ENCODE measurements at places on chromosomes 6 and 20. TPM values are rescaled to one million over a fixed set of nuclear protein-coding genes. Genes with fewer than 3 reads are reported as not detected.

The DOK5 gene
- 12.7 TPM for total RNA-seq

- peak; percentile 95 for DNase-seq
These were observed 183.0 kb downstream of the THBS2 start for GRCh38 chr6:169070506-169071176.

The MAP1LC3A gene
- 24.8 TPM for total RNA-seq

The DNAH8 gene
- total RNA-seq, result 0.36 TPM

DNA sequence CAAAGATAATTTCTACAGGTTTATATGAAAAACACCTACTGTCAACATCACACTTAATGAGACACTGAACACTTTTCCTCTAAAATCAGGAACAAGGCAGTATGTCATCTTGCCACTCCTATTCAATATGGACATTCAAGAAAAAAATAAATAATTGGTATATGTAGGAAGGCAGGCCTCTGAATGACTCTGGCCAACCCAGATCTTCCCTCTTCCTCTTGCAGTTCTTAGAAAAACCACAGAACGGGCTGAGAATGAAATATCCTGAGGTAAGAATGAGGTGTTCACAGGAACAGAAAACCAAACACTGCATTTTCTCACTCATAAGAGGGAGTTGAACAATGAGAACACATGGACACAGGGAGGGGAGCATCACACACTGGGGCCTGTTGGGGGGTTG is 1207.2 kb upstream of the CITED2 start:
- DNase-seq, result no peak

DNA sequence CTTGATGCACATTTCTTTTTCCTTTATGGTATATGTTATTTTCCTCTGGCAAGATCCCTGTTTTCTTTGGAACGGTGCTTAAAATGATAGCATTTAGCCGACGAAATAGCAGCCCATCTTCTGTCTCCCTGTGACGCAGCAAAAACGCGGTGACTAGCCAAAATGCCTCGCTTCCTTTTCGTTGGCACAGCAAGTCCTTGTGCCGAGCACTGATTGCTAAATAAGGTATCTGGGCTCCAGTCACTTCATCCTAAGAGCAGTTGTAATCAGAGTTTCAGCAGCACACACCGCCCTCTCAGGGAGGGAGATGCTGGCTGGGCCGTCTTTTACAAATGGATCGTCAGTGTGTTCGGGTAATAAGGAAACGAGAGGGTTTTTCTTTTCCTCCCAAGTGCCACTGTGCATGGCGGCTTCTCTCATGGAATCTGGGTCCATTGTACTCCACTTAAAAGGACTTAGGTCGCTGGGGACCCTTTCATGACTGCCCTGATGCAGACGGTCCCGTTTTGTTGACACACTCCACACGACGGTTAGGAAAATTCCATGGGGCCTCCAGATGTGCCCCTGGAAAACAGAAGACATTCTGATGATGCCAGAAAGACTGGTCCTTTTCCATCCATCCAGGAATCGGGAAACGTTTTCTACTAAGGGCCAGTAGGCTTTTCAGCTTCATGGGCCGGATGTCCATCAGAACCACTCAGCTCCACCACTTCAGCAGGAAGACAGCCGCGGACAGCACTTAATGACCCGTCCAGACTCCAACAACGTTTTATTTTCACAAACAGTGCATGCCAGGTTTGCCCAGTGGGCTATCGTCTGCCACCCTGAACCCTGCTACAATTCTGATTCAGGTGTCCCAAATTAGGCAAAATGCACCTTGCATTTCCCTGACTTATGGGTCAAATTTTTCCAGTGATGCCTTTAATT is 185.5 kb downstream of the CDH4 start:
- DNase-seq, result no peak
